NK-92 treated with Interleukin-12 subunit alpha and Interleukin-12 subunit beta, amount 100 ng/mL, for 24 hours (cell line): ENCODE measurements at places on chromosomes 3 and 15.

DNA sequence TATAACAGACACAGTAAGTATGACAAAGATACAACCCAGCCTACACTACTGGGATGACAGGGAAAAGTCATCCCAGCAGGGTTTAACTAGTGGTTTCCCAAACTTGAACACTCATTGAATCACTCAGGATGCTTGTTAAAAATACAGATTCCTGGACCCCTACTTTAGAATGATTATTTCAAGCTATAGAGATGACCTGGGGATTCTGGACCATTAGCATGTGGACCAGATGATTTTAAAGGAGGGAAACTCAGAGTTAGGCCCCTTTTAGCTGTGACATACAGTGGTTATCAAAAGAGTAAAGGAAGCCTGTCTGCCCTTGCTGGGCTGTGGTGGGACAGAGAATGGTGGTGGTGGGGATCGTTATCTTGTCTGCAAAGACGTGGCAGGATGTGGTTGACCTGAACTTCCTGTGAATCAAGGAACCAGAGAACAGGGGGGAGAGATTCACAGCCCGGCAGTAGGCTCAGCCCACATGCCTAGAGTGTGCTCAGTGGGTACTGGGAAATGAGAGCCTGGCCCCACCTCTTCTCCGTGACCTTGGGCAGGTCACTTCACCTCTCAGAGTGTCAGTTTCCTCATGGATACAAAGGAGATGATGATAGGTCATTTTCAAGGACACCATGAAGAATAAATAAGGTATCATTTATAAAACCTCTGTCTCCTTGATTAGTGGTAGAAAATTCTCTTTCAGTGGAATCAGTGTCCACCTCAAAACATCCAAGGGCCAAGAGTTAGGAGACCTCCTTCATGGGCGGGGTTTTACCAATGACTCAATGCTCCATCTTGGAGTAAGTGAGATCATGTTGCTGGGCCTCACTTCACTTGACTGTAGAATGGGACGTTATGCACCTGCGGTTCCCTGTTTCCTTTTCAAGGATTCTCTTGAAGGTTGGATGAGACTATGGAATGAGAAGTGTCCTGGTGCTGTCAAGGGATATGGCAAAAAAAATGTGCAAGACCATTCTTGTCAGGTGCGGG is 306.5 kb downstream of the RPLP1 start:
- peak; percentile 85 for DNase-seq

- DNase-seq, result no peak
Measured at GRCh38 chr3:197268294-197268693, 30.1 kb downstream of the DLG1 start.

DNA sequence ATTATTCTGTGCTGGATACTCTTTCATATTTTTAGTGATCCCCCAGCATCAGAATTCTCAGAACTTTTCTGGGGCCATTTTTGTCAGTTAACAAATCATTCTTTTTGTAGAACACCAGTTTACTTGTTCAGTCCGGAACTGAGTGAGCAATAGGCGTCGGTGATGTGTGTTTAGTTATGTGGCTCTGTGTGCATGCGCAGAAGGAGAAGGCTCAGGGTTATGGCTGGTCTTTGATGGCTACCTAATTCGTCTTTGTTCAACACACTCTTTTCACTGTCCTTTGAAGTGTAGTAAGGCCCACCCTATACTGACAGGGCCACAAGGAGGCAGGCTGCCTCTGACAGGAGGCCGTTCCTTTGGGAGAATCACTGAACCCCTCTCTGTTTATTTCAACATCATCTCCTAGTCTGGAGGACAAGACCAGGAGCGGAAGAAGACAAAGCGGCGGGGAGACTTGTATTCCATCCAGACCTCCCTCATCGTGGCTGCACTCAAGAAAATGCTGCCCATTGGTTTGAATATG is 158.2 kb upstream of the CHRM5 start:
- DNase-seq, result no peak

- DNase-seq, result no peak
Measured at GRCh38 chr15:69390575-69390974, 23.6 kb upstream of the KIF23 start.

- DNase-seq, result no peak
Measured at GRCh38 chr3:108940568-108941263, 13.0 kb downstream of the GUCA1C start.

DNA sequence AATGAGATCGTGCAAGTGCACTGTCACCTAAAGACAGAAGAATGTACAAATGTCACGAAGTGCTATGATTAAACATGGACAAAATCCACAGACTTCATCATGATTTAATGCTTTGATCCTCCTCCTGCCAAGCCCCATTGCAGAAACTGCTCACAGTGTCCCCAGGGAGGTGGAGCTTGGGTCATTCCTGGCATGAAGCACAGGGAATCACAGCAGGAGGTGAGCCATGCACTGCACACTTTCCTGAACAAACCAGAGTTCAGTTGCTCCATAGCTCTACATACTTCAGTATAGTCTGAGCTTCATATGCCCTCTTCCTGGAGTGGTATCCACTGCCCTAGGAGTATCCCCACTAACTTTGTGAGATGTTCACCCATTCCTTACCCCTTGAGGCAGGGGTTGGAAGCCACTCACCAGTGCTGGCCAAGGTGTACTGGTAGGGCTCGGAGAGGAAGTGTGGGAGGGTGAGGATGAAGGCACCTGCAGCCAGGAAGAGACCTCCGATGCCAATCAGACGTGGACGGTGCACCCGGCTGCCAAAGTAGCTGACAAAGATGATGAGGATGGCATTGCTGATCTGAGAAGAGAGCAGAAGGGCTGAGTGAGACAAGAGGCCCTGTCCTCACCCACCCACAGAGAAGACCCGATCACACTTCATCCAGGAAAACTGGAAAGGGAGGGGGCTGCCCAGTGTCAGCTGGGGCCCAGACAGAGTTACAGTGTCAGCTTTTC is 56.3 kb downstream of the SLCO2A1 start:
- DNase-seq, result no peak

GRCh38 chr15:58217460-58217859 is 79.3 kb downstream of the AQP9 start:
- DNase-seq, result no peak

DNA sequence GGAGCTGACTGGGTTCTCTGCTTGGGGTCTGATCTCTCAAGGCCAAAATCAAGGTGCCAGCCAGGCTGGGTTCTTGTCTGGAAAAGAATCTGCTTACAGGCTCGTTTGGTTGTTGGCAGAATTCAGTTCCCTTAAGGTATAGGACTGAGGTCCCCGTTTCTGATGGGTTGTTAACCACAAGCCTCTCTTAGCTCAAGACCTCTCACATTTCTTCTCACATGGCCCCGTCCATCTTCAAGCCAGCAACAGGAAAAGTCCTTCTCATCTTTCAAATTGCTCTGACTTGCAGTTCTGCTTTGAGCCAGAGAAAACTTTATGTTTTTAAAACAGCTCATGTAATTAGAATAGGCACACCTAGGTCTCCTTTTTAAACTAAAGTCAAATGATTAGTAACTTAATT is 20.4 kb downstream of the UACA start:
- no peak for DNase-seq

DNA sequence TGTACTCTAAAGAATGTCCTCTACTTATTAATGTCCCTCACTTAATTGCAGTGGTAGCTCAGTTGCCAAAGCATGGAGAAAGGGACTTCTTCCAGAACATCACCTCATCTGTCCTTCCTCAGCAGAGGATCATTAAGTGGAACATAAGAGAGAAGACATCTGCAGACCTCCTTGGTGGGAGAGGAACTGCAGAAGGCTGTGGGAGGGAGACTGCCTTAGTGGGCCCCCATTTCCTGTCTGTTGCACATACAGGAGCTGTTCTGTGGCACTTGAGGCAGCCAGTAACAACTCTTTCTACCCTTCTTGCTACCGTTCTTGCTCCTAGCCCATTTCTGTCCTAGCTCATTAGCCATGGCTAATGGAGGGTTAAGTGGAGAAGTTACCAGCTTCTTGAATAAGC is 33.6 kb downstream of the HPS3 start:
- no peak for DNase-seq

DNA sequence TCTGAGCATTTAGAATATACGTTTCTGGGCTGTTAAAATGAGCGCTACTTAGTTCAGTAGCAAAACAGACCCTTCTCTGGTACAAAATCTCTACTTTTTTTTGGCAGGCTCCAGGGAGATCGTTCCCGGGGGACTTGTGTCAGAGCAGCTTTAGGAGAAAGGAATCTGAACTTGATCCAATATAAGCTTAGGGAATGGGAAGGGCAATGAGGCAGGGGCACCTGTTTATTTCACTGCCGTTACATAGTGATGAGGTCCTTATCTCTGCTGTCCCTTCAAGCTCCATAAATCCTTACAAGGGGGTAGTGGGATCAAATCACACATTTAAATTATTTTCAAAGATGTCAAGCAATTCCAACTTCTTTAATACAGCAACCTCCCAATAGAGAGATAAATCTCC is 128.7 kb upstream of the BNIP2 start:
- no peak for DNase-seq

- no peak for DNase-seq
Measured at GRCh38 chr15:56886363-56886931, 32.0 kb upstream of the TCF12 start.

GRCh38 chr3:70527026-70527425 is 214.6 kb upstream of the MDFIC2 start:
- no peak for DNase-seq

GRCh38 chr3:62209101-62209500 is 164.2 kb downstream of the FEZF2 start:
- no peak for DNase-seq

GRCh38 chr3:45355351-45355750 is 33.0 kb upstream of the LARS2 start:
- DNase-seq, result no peak

DNA sequence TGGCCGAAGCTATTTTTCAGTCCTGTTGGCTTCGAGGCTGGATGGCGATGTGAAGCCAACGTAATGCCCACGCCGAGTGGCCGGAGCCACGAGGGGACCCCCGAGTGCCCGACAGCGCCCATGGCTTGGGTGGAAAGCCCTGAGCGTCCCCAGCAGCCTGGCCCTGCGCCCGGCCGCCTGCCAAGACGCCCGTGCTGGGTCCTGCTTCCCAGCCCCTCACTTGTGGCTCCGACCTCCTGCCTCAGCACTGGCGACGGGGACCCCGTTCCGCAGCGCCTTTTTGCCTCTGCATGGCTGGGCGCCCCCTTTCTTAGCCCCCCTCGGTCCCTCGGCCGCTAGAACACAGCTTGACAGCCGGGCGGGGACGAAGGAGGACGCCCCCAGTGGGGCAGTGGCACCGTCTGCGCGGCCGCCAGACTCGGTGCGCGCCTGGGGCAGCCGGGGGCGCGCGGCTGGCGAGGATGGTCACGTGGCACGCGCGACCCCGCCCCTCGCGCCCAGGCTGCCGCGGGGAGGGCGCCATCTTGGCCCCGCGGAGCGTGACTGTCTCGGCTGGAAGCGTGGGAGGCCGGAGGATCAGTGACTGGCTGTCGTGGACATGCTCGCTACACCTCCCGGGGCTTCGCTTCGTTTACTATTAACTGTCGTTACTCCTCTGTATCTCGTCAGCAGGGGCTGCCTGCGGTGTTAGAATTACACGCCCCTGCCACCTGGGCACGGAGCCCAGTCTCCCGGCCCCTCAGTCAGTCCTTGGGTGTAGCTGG is 626 bp upstream of the GPR176 start:
- no peak for DNase-seq

GRCh38 chr3:119531151-119531550 is 28.3 kb downstream of the CD80 start:
- no peak for DNase-seq

- no peak for DNase-seq
Measured at GRCh38 chr15:77066971-77067690, 3.8 kb downstream of the TSPAN3 start.

- no peak for DNase-seq
Measured at GRCh38 chr15:33344530-33344929, 33.8 kb downstream of the RYR3 start.

DNA sequence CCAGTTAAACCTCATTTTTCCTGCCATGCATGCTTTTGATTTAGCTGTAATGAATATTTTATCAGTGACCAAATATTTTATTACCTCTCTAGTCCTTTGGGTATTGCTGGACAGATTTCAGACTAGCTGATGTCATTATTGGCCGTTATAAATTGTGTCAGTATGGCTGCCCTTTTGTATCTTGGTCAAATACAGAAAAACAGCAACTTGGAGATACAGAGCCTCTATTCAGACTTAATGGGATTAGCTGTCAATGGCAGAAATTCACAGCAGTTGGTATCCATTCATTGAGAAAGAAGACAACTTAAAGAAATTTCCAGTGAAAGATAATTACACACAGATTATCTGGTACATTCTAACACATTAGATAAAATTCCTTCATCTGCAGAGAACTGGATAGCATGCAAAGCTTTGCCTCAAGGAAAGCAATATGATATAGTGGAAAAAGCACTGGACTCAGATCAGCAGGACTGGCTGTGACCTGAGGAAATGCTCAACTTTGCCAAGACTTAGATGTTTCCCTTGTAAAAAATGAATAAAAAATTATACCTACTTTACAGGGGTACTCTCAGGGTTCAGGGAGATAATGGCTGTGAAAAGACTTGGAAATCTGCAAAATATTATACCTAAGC is 20.8 kb downstream of the COL6A6 start:
- no peak for DNase-seq

GRCh38 chr15:90418627-90419026 is 30.6 kb downstream of the IQGAP1 start:
- no peak for DNase-seq

- DNase-seq, result no peak
Measured at GRCh38 chr3:177610686-177611633, 413.7 kb upstream of the TBL1XR1 start.

DNA sequence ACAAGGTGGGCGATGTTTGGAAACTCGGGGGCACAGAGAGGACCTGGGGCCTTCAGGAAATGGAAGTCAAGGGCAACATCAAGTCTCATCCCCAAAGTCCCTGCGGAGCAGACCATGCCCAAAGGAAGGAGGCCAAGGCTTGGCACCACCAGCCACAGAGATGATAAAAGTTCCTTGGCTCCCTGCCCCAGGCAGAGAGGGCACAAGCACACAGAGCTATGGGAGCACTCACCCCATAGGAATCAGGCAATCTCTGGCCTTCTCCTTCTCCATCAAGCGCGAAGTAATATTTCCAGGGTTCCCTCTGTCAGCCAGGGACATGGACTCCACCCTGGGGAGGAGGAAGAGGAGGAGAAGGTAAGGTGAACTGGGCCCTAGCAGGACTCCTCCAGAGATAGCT is 7.9 kb downstream of the ACAA1 start:
- no peak for DNase-seq

- DNase-seq, result peak; percentile 38
Measured at GRCh38 chr3:172132159-172132586, 92.8 kb downstream of the FNDC3B start.

GRCh38 chr3:117117188-117117936 is 407.8 kb downstream of the TUSC7 start:
- DNase-seq, result no peak

DNA sequence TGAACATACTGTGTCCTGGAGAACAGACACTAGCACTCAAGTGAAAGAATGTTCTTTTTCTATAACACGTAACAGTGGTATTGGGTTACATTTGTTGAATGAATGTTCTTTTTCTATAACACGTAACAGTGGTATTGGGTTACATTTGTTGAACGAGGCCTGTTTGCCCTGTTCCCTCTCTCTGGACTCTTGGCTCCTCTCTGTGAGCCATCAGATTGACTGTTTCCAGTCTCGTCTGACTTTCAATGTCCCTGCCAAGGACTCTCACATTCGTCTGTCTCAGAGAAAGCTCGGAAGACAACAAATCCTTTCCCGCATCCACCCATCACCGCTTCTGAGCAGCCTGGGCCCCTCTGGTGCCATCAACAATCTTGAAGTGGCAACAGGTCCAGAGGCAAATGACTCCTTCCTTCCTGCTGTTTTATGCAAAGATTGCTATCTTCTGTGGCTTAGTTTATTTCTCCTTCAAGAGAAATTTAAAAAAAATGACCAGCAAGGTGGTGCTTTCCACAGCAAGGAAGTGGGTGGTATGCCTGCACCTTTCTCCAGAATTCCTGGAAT is 8.0 kb downstream of the TMEM45A start:
- no peak for DNase-seq

GRCh38 chr3:126211569-126211968 is 31.2 kb upstream of the ALDH1L1 start:
- DNase-seq, result no peak
